ENCODE measurements at places on chromosomes 5 and 9. TPM values are rescaled to one million over a fixed set of nuclear protein-coding genes. Genes with fewer than 3 reads are reported as not detected.

The SLC22A4 gene
- total RNA-seq, result 0.25 TPM

The MSH3 gene
- 21.0 TPM for total RNA-seq

The ANKRD33B gene
- total RNA-seq, result 13.3 TPM

The STPG3 gene
- total RNA-seq, result not detected

The EMB gene
- total RNA-seq, result 169 TPM

The ARL10 gene
- total RNA-seq, result 8.5 TPM

The CORO2A gene
- 3.9 TPM for total RNA-seq

The CCNI2 gene
- total RNA-seq, result 62.0 TPM

The PCDHGA5 gene
- total RNA-seq, result 0.46 TPM

The IFNA2 gene
- total RNA-seq, result not detected

The KCTD16 gene
- total RNA-seq, result not detected

The C5 gene
- 0.83 TPM for total RNA-seq

The GTF3C4 gene
- 16.1 TPM for total RNA-seq

The PCDHGB6 gene
- total RNA-seq, result 0.37 TPM

The PCDHGB4 gene
- total RNA-seq, result 0.17 TPM

The SMIM33 gene
- 0.54 TPM for total RNA-seq

The RASGEF1C gene
- total RNA-seq, result not detected

The CATSPER3 gene
- total RNA-seq, result 1.5 TPM

The SYK gene
- total RNA-seq, result 0.07 TPM

The DMRT2 gene
- 1.3 TPM for total RNA-seq

The KIF4B gene
- 0.07 TPM for total RNA-seq

The HBEGF gene
- 39.1 TPM for total RNA-seq

The RASGRF2 gene
- 10.8 TPM for total RNA-seq

The IGIP gene
- 3.9 TPM for total RNA-seq

The PRDM9 gene
- not detected for total RNA-seq

The MLANA gene
- total RNA-seq, result not detected

The KIF3A gene
- total RNA-seq, result 41.2 TPM

The PURA gene
- total RNA-seq, result 14.4 TPM

The INSL4 gene
- total RNA-seq, result not detected

The LCN1 gene
- total RNA-seq, result not detected

The SHOC1 gene
- total RNA-seq, result not detected

The STC2 gene
- 8.6 TPM for total RNA-seq

The MARCOL gene
- not detected for total RNA-seq

The QRFP gene
- total RNA-seq, result not detected

The SPAAR gene
- total RNA-seq, result not detected

The CDC42SE2 gene
- total RNA-seq, result 209 TPM

The LCN6 gene
- not detected for total RNA-seq

The SLC6A18 gene
- total RNA-seq, result not detected

The FRRS1L gene
- total RNA-seq, result not detected

The WDR31 gene
- 2.0 TPM for total RNA-seq

The SLC6A19 gene
- not detected for total RNA-seq

The DOCK8 gene
- total RNA-seq, result 266 TPM

The FREM1 gene
- 0.02 TPM for total RNA-seq

The NRARP gene
- total RNA-seq, result 1.5 TPM

The RC3H2 gene
- 54.5 TPM for total RNA-seq

The FBXO10 gene
- total RNA-seq, result 5.0 TPM

The GAPT gene
- not detected for total RNA-seq

The FUT7 gene
- 1.7 TPM for total RNA-seq

The DEPDC1B gene
- total RNA-seq, result 28.9 TPM

The NSG2 gene
- not detected for total RNA-seq

The ARHGEF37 gene
- total RNA-seq, result 0.47 TPM

All from T-helper 1 cell treated with Interleukin-12 subunit alpha and Interleukin-12 subunit beta and Interleukin-4 antibody, amounts not matched to agents 30 ng/mL and 1 ng/mL, for 36 hours (primary cell).